ENCODE measurements at places on chromosomes 1 and 21.
A peak's percentile ranks its signal among the peaks of the same experiment; 100 is the strongest.

DNA sequence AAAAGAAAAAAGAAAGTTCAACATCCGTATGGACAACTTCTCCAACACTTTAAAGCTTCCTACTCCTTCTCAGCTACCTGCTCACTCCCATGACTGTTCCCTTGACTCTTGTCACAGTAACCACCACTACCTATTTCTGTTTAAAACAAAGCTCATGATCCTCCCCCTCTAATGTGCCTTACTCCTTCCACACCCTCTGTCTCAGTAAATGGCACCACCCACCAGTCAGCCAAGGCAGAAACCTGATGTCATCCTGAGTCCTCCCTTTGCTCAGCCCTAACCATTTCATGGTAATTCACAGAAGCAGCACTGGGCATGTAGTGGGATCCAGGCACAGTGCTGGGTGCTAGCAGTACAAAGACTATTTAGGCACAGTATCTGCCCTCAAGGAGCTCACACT lies 63.0 kb upstream of the PPM1J start:
- peaks cover 4% of the 10 kb centered on the region for H3K27me3 ChIP-seq
- H3K36me3 ChIP-seq = no peaks in the 10 kb centered on the region
- no peak overlapping the region for H3K4me3 ChIP-seq
- DNase-seq = no peak

- no peaks in the 10 kb centered on the region for H3K4me1 ChIP-seq
- DNase-seq = no peak
Measured at GRCh38 chr1:67942274-67942673, 108.2 kb downstream of the DIRAS3 start.

GRCh38 chr1:156276532-156276931 lies 6.1 kb downstream of the SMG5 start:
- no peak overlapping the region for H3K4me3 ChIP-seq
- H3K27me3 ChIP-seq = no peaks in the 10 kb centered on the region
- peaks cover 74% of the 10 kb centered on the region for H3K36me3 ChIP-seq
- no peak for DNase-seq
- H3K4me1 ChIP-seq = peaks cover 17% of the 10 kb centered on the region

DNA sequence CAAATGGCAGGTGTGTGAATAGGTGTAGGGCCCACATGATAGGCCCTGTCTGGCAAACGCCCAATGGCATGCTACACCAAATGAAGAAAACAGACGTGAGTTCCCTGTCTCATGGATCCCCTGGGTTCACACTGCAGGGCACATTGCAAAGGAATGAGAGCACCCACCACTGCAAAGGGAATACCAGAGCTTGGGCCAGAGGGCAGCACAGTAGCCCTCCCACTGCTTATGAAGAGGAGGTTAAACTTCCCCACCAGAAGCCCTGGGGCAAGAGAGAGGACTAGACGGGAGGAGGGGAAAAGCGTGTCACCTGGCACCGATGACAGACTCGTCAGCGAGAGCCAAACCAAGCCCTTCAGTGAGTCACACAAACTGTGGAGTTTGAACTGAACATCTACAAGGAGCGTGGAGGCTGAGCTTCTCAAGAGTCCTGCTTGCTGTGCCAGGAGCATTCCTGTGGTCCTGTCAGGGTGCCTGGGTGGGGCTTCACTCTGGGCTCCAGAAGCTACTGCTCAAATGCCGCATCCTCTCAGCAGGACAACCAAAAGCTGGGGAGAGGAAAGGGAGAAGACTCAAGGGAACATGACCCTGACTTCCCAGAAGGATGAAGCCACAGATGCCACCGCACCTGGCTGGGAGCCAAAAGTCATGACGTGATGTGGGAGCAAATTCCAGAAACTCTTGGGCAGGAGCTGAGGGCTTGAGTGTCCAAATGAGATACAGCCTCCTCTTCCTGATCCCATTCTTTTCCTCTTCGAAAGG lies 61.1 kb downstream of the TOMM20 start:
- no peak overlapping the region for H3K4me3 ChIP-seq
- peak overlapping the region; percentile 69 for H3K27ac ChIP-seq
- DNase-seq = peak; percentile 63
- H3K36me3 ChIP-seq = no peaks in the 10 kb centered on the region
- peaks cover 19% of the 10 kb centered on the region for H3K4me1 ChIP-seq
- no peaks in the 10 kb centered on the region for H3K27me3 ChIP-seq

GRCh38 chr1:113219377-113219776 lies 146.4 kb downstream of the LRIG2 start:
- no peaks in the 10 kb centered on the region for H3K27me3 ChIP-seq
- no peaks in the 10 kb centered on the region for H3K36me3 ChIP-seq
- no peak overlapping the region for H3K4me3 ChIP-seq
- H3K4me1 ChIP-seq = no peaks in the 10 kb centered on the region

GRCh38 chr1:234735476-234735875 lies 125.5 kb upstream of the IRF2BP2 start:
- no peak overlapping the region for H3K27ac ChIP-seq
- no peak for DNase-seq
- H3K36me3 ChIP-seq = no peaks in the 10 kb centered on the region
- H3K4me1 ChIP-seq = peaks cover 34% of the 10 kb centered on the region
- no peak overlapping the region for H3K4me3 ChIP-seq

GRCh38 chr1:160089883-160090282 lies 8.5 kb downstream of the IGSF8 start:
- no peak overlapping the region for H3K27ac ChIP-seq
- H3K27me3 ChIP-seq = no peaks in the 10 kb centered on the region
- H3K4me1 ChIP-seq = no peaks in the 10 kb centered on the region
- H3K36me3 ChIP-seq = peaks cover 9% of the 10 kb centered on the region

DNA sequence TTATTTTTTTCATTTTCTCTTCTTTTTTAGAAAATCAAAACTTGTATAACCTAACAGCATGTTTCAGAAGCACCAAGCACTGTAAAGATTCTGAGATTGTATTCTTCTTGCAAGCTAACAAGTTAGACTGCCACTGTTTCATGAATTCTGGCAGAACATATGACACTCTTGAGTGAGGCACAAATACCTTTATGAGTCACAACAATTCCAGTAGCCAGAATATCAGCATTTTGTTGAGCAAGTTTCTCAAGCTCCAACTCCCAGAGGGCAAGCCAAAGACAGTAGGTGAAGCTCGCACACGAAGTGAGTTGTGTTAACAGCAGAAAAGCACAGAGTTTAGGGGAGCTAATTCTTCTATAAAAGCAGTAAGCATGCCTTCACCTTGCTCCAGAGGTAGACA lies 268.8 kb upstream of the NCAM2 start:
- no peak overlapping the region for H3K4me3 ChIP-seq
- DNase-seq = no peak
- no peaks in the 10 kb centered on the region for H3K36me3 ChIP-seq
- no peak overlapping the region for H3K27ac ChIP-seq

GRCh38 chr1:20476265-20477038 lies 9.6 kb downstream of the CAMK2N1 start:
- no peak overlapping the region for H3K4me3 ChIP-seq
- DNase-seq = no peak
- H3K27me3 ChIP-seq = peaks cover 66% of the 10 kb centered on the region

DNA sequence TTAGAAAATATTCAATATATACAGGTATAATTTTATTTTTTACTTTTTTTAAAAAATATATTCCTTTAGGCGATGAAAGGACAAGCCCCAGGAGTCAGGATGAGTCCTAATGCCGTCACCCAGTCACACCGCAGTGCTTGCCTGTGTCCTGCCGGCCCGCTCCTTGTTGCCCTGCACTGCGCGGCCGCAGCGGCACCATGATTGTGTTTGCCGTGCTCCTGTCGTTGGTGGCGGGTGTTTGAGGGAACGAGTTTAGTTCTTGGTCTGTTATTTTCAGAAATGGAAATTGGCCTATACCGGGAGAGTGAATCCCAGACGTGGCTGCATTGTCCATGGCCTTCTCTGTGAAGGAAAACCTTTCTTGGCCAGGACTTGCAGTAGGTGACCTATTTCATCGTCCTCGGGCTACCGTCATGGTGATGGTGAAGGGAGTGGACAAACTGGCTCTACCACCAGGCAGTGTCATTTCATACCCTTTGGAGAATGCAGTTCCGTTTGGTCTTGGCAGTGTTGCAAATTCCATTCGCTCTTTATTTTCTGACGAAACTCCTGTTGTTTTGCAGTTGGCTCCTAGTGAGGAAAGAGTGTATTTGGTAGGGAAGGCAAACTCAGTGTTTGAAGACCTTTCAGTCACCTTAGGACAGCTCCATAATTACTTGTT lies 45.9 kb upstream of the CRB1 start:
- peaks cover 8% of the 10 kb centered on the region for H3K4me1 ChIP-seq
- H3K36me3 ChIP-seq = no peaks in the 10 kb centered on the region
- H3K27ac ChIP-seq = no peak overlapping the region

- H3K36me3 ChIP-seq = no peaks in the 10 kb centered on the region
- peaks cover 6% of the 10 kb centered on the region for H3K4me1 ChIP-seq
- no peak overlapping the region for H3K27ac ChIP-seq
- no peak for DNase-seq
- no peak overlapping the region for H3K4me3 ChIP-seq
Measured at GRCh38 chr1:23133587-23133986, 35.1 kb downstream of the LUZP1 start.

- no peak overlapping the region for H3K4me3 ChIP-seq
- peak; percentile 87 for DNase-seq
- H3K36me3 ChIP-seq = no peaks in the 10 kb centered on the region
- H3K27me3 ChIP-seq = no peaks in the 10 kb centered on the region
- no peak overlapping the region for H3K27ac ChIP-seq
Measured at GRCh38 chr21:31604591-31605190, 54.8 kb upstream of the SOD1 start.

DNA sequence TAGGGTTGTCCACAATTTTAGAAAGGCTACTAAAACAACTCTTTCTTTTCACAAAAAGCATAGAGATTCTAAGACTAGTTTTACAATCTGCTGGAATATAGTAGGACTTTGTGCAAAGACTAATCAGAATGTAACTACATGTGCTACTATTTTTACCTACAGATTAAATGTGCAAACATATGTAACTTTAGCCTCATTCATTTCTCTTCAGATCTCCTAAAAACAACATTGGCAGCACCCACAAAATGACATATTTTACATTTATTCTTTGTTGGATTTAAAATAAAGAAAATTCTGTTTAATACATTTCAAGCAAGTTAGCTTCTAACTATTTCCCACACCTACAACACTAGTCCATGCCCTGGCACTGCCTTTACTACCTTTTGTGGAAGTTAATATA lies 292.2 kb downstream of the AKT3 start:
- H3K27ac ChIP-seq = no peak overlapping the region
- H3K4me1 ChIP-seq = no peaks in the 10 kb centered on the region
- peaks cover 17% of the 10 kb centered on the region for H3K36me3 ChIP-seq
- DNase-seq = no peak
- H3K27me3 ChIP-seq = no peaks in the 10 kb centered on the region

DNA sequence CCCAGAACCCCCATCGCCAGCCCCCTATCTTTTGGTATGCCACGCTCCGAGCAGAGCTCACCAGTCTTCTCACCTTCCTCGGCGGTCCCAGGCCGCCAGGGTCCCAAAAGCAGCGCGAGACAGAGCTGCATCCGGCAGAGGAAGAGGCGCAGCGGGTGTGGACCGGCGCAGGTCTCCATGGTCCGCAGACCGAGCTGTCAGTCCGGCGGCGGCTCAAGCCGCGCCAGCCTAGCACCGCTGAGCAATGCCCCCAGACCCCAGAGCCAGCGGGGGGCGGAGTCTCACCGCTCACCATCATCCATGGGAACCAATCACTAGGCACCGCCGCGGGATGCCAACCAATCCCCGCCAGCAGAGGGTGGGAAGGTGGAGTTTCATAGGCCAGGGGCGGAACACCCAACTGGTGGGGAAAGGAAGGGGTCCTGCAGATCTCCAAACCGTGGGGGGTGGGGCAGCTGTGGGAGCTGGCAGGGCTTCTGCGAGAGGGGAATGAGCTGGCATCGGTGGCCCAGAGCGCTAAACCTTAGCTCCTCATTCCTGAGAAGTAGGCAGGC lies at the start of gene EPHA10:
TSS of gene EPHA10 (minus strand) at position 233 of the 554 bp plus-strand sequence. CDS start at position 179, 54 bp downstream.
- peaks cover 64% of the 10 kb centered on the region for H3K27me3 ChIP-seq
- peak within 1 kb of the TSS; percentile 30 for H3K4me3 ChIP-seq
- H3K27ac ChIP-seq = no peak within 1 kb of the TSS
- no peak for DNase-seq

GRCh38 chr1:200967693-200968468 lies 55.6 kb downstream of the KIF21B start:
- no peaks in the 10 kb centered on the region for H3K27me3 ChIP-seq
- no peak for DNase-seq
- no peak overlapping the region for H3K4me3 ChIP-seq
- H3K27ac ChIP-seq = no peak overlapping the region

- peak overlapping the region; percentile 44 for H3K4me3 ChIP-seq
- no peaks in the 10 kb centered on the region for H3K27me3 ChIP-seq
- peak; percentile 91 for DNase-seq
- H3K4me1 ChIP-seq = peaks cover 42% of the 10 kb centered on the region
- H3K36me3 ChIP-seq = no peaks in the 10 kb centered on the region
Measured at GRCh38 chr1:225454733-225455132, 26.9 kb upstream of the LBR start.

GRCh38 chr1:235935235-235936225 lies 68.8 kb upstream of the LYST start:
- no peak overlapping the region for H3K4me3 ChIP-seq
- no peaks in the 10 kb centered on the region for H3K36me3 ChIP-seq
- DNase-seq = no peak
- H3K27me3 ChIP-seq = peaks cover 2% of the 10 kb centered on the region

DNA sequence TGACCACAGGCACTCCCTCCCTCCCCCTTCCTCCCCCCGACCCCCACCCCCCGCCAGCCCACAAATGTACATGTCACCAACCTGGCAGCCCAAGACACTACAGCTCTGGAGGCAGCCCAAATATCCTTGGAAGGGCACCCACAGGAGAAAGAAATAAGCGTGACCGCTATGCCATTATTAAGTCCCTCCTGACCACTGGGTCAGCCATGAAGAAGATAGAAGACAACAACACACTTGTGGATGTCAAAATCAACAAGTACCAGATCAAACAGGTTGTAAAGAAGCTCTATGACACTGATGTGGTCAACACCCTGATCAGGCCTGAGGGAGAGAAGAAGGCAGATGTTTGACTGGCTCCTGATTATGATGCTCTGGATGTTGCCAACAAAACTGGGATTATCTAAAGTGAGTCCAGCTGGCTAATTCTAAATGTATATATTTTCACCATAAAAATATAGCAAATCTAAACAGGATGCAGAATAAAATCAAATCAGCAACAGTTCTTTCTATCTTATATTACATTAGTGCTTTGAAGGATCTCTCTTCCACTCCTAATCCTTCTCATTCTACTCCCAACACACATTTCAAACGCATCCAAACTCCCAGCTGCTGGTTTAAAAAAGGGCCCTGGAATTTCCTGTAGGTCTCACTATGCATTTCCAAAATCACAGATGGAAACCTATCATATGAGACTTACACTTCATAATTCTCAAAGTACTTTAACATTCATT lies 77.4 kb upstream of the SLFNL1 start:
- H3K27ac ChIP-seq = no peak overlapping the region
- no peak for DNase-seq
- peaks cover 2% of the 10 kb centered on the region for H3K4me1 ChIP-seq

- H3K4me3 ChIP-seq = no peak overlapping the region
- peaks cover 21% of the 10 kb centered on the region for H3K4me1 ChIP-seq
- DNase-seq = no peak
- H3K27me3 ChIP-seq = no peaks in the 10 kb centered on the region
- H3K36me3 ChIP-seq = peaks cover 53% of the 10 kb centered on the region
Measured at GRCh38 chr1:161801955-161802354, 35.8 kb downstream of the ATF6 start.

GRCh38 chr1:89104147-89104546 lies 21.8 kb downstream of the GBP2 start:
- H3K27me3 ChIP-seq = no peaks in the 10 kb centered on the region
- H3K4me1 ChIP-seq = peaks cover 46% of the 10 kb centered on the region
- no peak overlapping the region for H3K4me3 ChIP-seq
- H3K27ac ChIP-seq = peak overlapping the region; percentile 74

- H3K4me1 ChIP-seq = no peaks in the 10 kb centered on the region
- H3K27ac ChIP-seq = no peak overlapping the region
- H3K27me3 ChIP-seq = peaks cover 9% of the 10 kb centered on the region
Measured at GRCh38 chr1:185969028-185969427, 234.8 kb downstream of the HMCN1 start.

- no peaks in the 10 kb centered on the region for H3K27me3 ChIP-seq
- no peaks in the 10 kb centered on the region for H3K4me1 ChIP-seq
Measured at GRCh38 chr1:183719289-183719688, 66.2 kb upstream of the APOBEC4 start.
